Activated T-cell treated with anti-CD3 and anti-CD28 coated beads, Interleukin-2, amount 50 U/mL, for 72 hours (primary cell): ENCODE measurements at places on chromosomes 11 and 22. TPM values are rescaled to one million over a fixed set of nuclear protein-coding genes. Genes with fewer than 3 reads are reported as not detected.

DNA sequence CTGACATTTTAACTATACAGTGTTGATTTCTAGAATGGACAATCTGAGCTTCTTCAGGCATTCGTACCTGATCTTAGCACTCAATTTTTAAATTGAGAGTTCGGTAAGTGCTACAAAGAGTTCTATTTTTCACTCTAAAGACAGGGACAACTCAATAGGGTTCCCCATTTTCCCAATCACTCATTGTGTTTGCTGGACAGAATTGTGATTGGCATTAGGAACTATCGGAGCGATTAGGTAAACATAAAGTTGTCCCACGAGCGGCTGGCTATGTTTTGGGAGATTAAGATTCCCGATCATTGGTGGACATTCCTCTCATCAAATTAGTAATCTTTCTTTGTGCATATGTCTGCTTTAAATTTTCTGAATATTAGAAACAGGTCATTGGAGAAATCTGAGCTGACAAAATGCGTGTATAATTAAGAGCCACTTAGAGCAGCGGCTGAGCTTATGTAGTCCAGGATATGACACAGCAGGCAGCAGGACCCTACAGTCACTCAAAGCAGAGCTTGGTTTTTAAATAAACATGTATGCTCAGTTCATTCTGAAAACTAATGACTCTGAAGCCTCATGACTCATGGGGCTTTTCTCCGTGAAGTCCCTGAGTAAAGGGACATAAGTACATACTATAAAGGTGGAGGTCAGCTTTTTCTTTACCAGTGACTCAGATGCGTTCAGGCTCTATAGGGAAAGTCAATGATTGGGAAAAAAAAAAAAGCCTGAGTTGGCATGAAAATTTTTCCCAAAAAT is 109.4 kb downstream of the GRIA4 start:
- DNase-seq: peak; percentile 1
- no peaks in the 10 kb centered on the region for H3K36me3 ChIP-seq
- H3K4me3 ChIP-seq: no peak overlapping the region
- H3K27me3 ChIP-seq: no peaks in the 10 kb centered on the region

GRCh38 chr11:65323813-65324212 is 9.1 kb downstream of the CDC42EP2 start:
- no peaks in the 10 kb centered on the region for H3K36me3 ChIP-seq
- no peaks in the 10 kb centered on the region for H3K4me1 ChIP-seq
- no peaks in the 10 kb centered on the region for H3K27me3 ChIP-seq
- H3K4me3 ChIP-seq: no peak overlapping the region
- H3K27ac ChIP-seq: no peak overlapping the region
- no peak for DNase-seq

DNA sequence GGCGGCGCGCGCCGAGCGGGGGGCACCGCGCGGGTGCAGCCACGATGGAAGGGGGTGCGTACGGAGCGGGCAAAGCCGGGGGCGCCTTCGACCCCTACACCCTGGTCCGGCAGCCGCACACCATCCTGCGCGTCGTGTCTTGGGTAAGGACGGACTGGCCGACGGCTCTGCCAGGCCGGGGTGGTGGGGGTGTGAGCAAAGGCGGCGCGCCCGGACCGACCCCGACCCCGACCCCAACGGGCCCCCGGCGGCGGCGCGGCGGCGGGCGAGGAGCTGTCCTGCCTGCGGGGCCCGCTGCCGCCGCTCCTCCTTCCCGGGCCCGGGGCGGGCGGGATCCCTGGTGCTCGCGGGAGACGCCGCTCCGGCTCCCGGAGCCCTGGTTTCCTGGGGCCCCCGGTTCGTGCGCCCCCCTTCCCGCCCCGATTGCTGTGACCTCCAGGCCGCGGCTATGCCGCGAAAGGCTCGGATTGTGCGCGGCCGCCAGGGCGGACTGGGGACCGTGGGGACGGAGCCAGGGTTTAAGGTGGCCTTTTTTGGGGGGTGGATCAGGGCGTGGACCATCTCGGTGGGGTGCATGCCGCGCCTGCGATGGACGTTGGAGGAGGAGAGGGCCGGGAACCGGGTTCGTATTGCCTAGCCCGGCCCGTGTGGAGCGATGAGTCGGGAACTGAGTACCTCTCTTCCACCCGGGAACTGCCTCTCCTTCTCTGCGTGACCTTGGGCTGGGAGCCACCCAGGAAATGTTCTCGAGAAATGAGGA is at the start of gene SYNGR1:
TSS of gene SYNGR1 (plus strand) at position 25 of the 760 bp plus-strand sequence. CDS start at position 45, 20 bp downstream.
- H3K4me1 ChIP-seq: peaks cover 19% of the 10 kb centered on the region
- no peaks in the 10 kb centered on the region for H3K36me3 ChIP-seq

DNA sequence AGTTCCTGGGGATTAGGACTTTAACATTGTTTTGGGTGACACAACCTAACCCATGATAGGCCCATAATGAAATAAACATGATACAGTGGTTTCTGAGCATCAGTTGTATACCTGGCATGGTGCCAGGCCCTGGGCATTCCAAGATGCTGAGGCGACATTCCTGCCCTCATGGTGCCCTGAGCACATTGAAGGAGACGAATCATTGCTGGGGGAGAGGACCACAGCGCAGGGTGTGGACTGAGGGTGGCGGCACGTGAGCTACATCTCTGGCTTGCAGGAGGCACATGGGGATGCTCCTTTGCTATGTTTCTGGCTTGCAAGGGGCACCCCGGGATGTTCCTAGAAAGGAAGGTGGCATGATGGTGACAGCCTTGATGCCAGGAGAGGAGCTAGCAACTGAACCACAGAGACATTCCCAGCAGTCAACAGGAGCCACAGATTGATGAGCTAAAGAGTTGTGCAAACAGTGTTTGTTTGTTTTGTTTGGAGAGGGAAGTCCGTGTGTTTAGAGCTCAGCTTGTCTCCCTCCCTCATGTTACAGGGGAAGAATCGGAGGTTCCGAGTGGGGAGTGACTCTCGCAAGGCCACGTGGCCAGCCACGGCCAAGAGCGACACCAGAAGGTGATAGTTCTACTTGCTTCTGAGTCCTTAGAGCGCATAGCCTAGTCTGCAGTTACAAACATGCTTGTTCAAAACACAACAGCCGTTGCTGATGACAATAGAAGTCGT is 106.4 kb downstream of the MIAT start:
- no peak overlapping the region for H3K4me3 ChIP-seq
- H3K27me3 ChIP-seq: no peaks in the 10 kb centered on the region
- H3K4me1 ChIP-seq: no peaks in the 10 kb centered on the region
- no peak overlapping the region for H3K27ac ChIP-seq

GRCh38 chr11:34178209-34178821 is 72.9 kb downstream of the NAT10 start:
- H3K27me3 ChIP-seq: peaks cover 7% of the 10 kb centered on the region
- H3K36me3 ChIP-seq: no peaks in the 10 kb centered on the region
- no peak for DNase-seq
- H3K27ac ChIP-seq: no peak overlapping the region
- peaks cover 51% of the 10 kb centered on the region for H3K4me1 ChIP-seq

DNA sequence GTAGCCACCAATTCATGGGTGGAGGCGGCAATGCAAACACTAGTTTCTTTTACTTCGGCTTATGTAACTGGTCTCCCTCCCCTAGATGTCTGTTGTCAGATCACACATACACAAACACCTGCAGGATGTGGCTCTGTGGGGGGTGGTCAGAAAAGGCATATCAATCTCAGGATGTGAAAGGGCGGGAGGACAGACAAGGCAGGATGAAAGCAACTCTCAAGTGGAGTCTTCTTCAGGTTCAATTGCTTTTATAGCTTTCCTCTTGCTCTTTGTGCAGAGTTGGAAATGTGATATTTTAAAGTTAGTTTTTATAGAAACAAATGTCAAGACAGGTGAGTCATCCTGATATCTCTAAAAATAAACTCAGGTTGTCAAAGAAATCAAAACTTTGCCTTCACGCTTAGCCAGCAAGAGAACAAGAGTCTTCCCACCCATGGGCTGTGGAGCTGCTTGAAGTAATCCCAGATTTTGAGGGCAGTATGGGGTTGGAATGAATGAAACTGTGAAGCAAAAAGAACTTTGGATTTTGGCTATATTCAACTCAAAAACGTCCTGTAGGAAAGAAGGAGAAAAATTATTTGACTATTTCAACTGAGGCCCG is 423.4 kb downstream of the GUCY1A2 start:
- no peaks in the 10 kb centered on the region for H3K36me3 ChIP-seq
- H3K27ac ChIP-seq: no peak overlapping the region
- no peak overlapping the region for H3K4me3 ChIP-seq
- H3K27me3 ChIP-seq: no peaks in the 10 kb centered on the region
- no peaks in the 10 kb centered on the region for H3K4me1 ChIP-seq

GRCh38 chr11:111360150-111361043 is 18.7 kb downstream of the POU2AF1 start:
- DNase-seq: no peak
- peaks cover 14% of the 10 kb centered on the region for H3K4me1 ChIP-seq
- H3K36me3 ChIP-seq: no peaks in the 10 kb centered on the region

DNA sequence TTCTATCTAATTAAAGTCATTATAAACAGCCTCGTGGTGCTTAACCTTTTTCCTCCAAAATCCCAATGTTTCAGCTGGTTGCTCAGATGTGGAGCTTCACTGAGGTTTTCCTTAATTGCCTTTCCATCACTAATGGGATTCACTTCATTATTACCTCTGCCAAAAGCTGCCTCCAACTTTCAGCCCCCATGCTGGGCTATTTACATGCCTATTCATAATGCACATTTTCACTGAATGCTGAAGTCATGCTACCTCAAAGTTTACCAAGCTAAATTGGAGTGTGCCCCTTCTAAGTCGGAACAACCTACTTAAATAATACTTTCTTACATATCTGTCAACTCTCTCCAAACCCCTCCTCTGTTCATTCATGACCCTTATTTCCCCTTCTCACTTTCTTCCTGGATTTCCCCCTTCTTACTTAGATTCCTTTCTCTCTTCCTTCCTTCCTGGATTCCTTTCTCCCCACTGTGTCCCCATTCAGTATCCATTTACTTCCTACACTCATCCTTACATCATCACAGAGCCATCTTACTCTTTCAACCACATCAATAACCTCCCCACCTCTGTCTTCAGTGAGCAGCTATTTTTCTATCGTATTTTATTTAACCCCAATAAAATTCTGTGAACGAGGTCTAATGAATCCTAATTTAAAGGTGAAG is 887.3 kb upstream of the TENM4 start:
- H3K27me3 ChIP-seq: no peaks in the 10 kb centered on the region
- DNase-seq: no peak
- no peaks in the 10 kb centered on the region for H3K36me3 ChIP-seq
- no peak overlapping the region for H3K27ac ChIP-seq

DNA sequence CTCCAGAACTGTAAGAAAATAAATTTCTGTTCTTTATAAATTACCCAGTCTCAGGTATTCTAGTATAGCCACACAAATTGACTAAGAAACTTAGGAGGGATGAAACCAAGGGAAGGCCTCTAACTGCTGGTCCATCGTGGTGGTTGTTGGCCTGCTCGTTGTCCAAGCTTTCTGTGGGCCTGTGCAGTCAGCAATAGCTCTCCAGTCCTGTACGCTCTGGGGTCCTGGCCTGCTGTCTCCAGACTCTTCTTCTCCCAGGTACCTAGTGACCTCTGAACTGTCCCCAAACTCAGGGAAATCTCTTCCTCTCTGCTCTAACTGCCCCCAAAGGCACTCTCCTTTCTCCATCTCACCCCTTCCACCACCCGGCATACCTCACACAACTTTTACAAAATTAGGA is 5.7 kb upstream of the VSIG10L2 start:
- H3K36me3 ChIP-seq: no peaks in the 10 kb centered on the region
- H3K4me1 ChIP-seq: peaks cover 7% of the 10 kb centered on the region
- H3K27me3 ChIP-seq: no peaks in the 10 kb centered on the region
- no peak for DNase-seq
- H3K4me3 ChIP-seq: no peak overlapping the region
- no peak overlapping the region for H3K27ac ChIP-seq

DNA sequence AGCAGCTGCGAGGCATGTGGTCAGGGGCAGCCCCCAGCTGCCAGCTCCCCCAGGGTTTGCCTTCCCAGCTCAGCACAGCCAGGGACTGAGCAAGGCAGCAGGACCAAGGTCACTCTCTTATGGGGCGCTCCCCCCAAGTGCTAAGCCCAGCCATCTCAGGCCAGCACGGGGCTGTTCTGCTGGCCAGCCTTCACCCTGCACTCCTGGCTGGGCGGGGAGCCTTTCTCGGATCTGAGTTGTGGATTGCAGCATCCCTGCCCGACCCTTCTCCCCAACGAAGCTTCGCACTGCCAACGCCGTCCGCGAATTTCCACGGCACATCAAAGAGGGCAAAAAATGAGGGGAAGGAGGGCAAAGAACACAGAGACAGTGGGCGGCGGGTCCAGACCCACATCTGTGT is 42.5 kb upstream of the GAL start:
- H3K4me3 ChIP-seq: no peak overlapping the region
- H3K36me3 ChIP-seq: peaks cover 9% of the 10 kb centered on the region
- DNase-seq: no peak
- H3K27me3 ChIP-seq: peaks cover 11% of the 10 kb centered on the region
- H3K4me1 ChIP-seq: no peaks in the 10 kb centered on the region

DNA sequence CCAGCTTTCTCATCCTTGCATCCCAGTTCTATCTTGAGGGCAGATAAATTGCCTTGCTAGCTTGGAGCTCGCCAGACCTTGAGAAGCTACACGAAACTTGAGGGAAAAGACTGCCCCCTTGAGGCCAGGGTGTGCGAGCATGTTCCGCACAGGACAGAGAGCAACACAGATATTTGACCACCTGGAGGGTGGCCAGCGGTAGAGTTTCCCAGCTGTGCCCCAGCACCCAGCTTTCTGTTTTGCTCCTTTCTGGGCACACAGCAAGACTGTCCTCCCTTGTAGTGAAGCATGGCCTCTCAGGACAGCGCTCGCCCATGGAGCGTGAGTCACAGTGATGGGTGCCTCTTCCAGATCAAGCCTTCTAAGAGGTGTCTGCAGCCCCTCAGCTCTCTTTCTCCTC is 23.5 kb downstream of the SPATA19 start:
- no peaks in the 10 kb centered on the region for H3K36me3 ChIP-seq
- no peak overlapping the region for H3K4me3 ChIP-seq
- DNase-seq: peak; percentile 34
- peaks cover 16% of the 10 kb centered on the region for H3K27me3 ChIP-seq
- H3K27ac ChIP-seq: no peak overlapping the region

DNA sequence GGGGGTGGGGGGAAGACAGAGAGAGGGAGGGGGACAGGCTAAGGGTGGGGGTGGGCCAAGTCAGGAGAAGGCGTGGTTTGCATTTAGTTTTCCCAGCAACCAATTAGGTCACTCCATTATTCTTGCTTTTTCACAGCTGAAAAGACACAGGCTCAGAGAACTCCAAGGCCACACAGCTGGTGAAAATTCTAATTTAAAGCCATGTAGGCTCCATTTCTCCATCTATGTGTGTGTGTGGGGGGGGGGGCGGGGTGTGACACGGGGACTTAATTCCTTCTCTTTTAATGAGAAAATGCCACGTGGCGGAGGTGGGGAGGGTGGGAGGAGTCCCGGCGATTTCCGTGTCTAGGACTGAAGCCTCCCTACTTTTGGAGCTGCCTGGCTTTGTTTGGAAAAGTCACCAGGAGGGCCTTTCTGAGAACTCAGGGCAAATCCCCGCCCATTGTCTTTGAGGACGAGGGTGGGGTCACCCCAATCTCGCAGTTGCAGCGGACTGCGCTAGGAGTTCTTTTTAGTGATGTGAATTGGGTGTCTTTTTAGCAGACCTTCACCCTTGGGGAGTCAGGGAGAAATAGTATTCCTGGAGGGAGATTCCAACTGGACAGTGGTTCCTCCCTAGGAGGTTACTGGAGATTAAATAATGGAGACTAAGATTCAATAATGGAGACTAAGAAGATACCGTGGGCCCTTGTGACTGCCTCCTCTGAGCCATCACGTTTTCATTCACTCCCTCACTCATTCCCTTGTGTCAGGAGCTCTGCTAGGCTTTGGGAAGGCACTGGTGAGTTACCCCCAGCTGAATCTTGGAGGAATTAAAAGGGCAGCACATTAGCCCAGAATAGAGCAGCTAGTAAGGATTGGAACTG is 36.4 kb upstream of the PTPRJ start:
- no peaks in the 10 kb centered on the region for H3K27me3 ChIP-seq
- H3K4me1 ChIP-seq: peaks cover 51% of the 10 kb centered on the region
- no peak overlapping the region for H3K4me3 ChIP-seq
- no peaks in the 10 kb centered on the region for H3K36me3 ChIP-seq

The CADM1 gene
- total RNA-seq: 2.1 TPM

The OR10D3 gene
- total RNA-seq: not detected

The TPBGL gene
- 0.07 TPM for total RNA-seq
